ENCODE measurements at places on chromosomes 11 and 22.

- DNase-seq = no peak
These were observed 223.1 kb downstream of the TMEM135 start for GRCh38 chr11:87260811-87261210.

DNA sequence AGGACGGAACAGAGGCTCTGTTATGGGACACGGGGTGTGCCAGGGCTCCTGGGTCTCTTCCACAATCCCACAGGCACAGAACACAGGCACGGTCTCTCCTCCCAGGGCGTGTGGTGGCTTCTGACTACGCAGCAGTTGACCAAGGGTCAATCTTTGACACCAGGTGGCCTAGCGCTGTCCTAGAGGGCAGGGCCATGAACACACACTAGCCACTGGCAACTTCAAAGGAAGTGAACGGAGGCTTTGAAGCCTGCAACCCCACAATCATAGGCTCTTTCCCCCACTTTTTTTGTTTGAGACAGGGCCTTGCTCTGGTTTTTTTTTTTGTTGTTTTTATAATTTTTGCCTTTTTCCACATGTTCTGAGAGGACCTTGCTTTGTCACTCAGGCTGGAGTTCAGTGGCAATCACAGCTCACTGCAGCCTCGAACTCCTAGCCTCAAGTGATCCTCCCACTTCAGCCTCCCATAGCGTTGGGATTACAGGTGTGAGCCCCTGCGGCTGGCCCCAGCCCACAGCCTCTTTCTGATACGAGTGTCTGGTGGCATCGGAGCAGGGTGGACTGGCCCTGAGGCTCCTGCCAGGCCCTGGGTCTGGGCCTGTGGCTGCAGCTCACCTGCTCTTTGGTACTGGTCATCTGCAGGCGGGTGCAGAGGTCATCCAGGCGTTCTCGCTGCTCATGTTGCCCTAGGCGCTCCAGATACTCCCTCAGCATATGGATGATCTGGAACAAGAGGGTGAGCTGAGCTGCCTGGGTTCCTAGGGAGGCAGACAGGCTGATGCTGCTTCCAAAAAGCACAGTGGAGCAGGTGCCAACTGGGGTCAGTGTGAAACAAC, 9.1 kb downstream of the GALR3 start:
- no peak for DNase-seq

GRCh38 chr11:113240790-113241635, 73.4 kb upstream of the TTC12 start:
- no peak for DNase-seq

DNA sequence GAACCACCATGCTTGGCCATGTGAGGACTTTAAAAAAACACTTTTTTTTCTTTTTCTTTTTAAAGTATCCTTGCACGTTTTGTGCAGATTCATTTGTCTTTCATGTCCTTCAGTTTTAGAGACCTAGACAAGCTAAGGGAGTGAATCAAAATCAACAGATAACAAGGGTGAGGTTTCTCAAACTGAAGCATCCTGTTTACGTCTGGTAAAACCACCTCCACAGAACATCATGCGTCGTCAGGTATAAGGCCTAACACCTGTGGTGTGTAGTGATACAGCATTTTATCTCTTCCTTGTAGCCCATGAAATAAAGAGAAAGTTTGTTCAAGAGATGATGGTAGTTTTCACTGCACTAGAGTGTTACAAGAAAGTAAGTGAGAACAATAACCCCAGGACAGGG, 26.3 kb upstream of the CSF2RB start:
- DNase-seq = no peak

- no peak for DNase-seq
These were observed 117.4 kb upstream of the SERPIND1 start for GRCh38 chr22:20656516-20656901.

- DNase-seq = no peak
These were observed 143.7 kb upstream of the ARHGAP42 start for GRCh38 chr11:100543386-100543785.

GRCh38 chr11:78339945-78340344, 77.7 kb downstream of the GAB2 start:
- DNase-seq = no peak

- DNase-seq = no peak
These were observed 75.2 kb downstream of the DHCR7 start for GRCh38 chr11:71372693-71373657.

DNA sequence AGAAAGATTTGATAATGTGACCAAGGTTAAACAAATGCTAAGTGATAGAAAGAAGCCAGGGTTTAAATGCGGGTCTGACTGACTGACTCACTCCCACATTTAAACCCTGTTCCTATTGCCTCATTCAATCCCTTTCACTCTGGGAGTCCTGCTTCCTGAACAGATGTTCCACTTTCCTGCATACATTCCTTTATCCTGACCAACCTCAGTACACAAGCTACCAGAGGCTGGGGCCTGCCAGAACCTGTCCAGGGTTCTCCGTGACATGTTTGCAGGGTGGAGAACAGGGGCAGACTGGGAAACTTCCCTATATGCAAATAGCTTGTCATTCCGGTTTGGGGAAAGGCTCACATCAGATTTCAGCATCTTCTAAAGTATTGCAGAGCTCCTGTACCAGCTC, 3.0 kb upstream of the ANKK1 start:
- no peak for DNase-seq

- DNase-seq = no peak
These were observed 122.2 kb downstream of the C11orf58 start for GRCh38 chr11:16860617-16861016.

GRCh38 chr11:111886844-111887243, 7.5 kb downstream of the CFAP68 start:
- no peak for DNase-seq

GRCh38 chr11:73426219-73426850, 50.1 kb downstream of the RELT start:
- no peak for DNase-seq

DNA sequence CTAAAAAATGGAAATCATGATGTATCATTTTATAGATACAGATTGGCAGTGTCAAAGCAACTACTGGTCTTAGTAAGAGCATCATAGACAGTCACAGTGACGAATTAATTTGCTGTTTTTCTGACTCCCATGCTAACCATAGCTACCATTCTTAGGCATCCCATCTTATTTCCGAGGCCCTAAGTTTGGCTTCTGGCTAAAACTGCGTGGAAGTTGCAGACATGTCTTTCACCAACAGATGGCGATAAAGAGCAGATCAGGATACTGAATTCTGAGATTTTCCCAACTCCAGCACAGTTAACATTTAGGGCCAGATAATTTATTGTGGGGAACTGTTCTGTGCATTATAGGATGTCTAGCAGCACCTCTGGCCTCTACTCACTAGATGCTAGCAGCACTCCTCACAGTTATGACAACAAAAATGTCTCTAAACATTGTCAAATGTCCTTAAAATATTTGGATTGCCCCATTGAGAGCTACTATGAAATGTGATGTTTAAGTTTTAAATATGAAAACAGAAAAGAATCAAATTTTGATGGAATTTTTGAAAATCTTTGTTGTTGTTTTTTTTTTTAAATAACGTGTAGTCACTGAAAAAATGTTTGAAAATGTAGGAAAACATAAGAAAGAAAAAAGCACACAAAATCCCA, 16.3 kb downstream of the OR2AG2 start:
- no peak for DNase-seq

- DNase-seq = peak; percentile 95
These were observed at the start of gene TP53I11 for GRCh38 chr11:44950625-44951476. Gene TP53I11, minus strand, starts transcription at chr11:44950883. Its CDS starts 12,548 bp downstream, at chr11:44938335.

GRCh38 chr22:50702261-50702671, 29.6 kb downstream of the SHANK3 start:
- DNase-seq = peak; percentile 17

DNA sequence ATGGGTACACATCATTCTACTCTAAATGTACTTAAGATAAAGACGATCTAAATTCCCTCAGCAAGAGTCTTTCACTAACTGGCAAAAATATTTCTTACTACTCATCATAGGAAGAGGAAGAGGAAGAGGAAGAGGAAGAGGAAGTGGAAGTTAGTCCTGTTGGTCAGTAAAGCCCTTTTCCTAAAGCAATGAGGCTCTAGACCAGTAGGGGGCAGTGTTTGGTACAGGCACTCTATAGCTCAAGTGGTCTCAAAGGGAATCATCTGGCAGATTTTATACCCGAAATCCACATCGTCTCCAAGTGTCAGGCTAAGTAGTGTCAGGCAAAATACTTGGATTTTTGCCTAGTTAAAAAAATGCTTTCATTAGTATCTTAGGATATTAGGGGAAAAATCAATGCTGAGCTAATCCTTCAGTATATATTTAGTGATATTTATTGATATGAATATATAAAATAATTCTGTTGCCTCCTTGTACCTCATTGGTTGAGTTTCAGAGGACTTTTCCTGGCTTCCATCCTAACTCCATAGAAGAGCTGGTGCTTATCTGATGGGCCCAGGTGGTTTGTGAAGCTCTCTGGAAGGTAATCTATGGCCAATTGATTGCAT, 7.7 kb downstream of the BLID start:
- DNase-seq = no peak

- no peak for DNase-seq
These were observed 43.8 kb downstream of the BRSK2 start for GRCh38 chr11:1433568-1433967.

DNA sequence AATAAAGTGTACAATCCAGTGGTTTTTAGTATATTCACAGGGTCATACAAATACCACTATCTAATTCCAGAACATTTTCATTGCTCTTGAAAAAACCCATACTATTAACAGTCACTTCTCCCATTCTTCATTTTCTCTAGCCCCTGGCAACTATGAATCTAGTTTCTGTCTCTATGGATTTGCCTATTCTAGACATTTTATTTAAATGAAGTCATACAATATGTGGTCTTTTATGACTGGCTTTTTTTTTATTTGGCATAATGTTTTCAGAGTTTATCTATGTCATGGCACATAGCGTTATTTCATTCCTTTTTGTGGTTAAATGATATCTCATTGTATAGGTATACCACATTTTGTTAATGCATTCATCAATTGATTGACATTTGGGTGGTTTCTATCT, 59.4 kb downstream of the KDM2A start:
- DNase-seq = no peak

DNA sequence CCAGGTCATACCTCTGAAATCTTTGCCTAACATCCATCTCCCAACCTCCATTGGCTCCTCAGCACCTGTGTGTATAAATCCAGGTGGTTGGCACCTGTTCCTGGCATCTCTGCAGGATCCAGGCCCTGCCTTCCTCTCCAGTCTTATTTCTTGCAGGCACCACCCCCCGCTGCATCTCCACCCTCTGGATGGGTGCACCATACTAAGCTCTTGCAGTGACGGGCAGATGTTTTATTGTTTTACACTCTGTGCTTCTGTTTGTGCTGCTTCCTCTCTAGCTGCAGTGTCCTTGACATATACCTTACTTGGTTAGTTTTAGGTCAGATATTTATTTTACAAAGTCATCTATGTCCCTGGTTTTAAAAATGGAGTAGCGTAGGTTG, 102.6 kb downstream of the TBC1D22A start:
- no peak for DNase-seq

DNA sequence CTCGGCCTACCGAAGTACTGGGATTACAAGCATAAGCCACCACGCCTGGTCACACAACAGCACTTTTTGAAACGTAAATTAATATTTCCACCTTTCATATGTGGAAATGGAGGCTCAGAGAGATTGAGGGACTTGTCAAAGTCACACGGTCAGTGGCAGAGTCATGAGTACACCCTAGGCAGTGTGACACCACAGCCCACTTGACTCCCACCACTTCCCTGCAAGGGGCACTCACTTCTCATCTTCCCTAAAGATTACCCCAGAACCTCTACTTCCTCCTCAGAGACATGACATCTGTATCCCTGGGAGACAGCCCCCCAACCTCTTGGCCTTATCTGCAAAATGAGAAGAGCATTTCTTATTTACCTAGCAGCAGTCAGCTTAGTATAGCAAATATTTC, 16.5 kb upstream of the MYOD1 start:
- DNase-seq = no peak

- DNase-seq = no peak
These were observed 35.3 kb downstream of the EXPH5 start for GRCh38 chr11:108558222-108558621.

DNA sequence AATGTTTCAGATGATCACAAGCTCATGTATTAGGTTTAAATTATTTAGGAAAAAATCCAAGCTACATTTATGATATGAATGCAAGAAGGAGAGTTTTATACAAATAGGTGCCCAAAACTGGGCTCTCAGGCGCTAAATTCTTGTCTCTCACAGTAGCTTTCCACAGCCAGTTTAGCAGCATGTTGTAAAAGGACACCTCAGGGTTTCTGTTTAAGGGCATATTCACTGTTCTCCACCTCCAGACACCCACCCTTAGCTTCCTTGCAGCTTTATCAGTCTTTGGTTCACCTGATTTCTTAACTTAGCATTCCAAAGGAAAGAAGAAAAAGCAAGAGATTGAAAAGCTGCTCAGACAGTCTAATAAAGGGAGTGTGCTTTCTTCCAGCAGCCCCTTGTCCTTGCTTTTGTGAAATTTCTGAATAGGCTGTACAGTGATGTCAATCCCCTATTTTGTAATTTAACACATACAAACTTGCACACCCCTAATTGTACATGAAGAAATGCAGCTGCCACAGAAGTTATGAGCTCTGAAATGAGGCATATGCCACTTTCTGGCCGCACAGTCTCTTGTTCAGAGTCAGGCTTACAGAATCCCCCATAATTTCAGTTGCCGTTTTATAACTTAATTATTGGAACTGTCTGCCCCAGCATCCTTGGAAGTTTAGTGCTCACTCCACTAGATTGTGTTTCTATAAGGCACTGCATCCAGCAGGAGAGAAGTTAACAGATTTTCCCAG, 262.1 kb downstream of the DDX10 start:
- DNase-seq = no peak

DNA sequence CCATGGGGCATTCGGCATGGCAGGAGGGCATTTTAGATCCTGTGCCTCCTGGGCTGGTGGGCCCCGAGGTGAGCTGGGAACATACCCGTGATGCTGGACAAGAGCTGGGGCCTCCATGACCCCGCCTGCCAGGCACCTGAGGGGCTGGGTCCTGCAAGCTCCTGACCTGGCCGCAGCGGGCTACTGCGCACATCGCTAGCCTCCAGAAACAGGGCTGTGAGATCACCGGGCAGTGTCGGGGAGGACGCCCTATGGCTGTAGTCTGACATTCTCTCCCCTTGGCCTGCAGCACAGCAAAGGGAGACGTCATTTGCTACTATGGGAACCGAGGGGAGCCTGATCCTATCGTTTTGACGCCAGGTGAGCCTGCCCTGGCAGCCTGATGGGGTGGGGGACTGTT, 24.4 kb upstream of the DGCR8 start:
- DNase-seq = no peak

GRCh38 chr11:115766561-115766960, 262.3 kb upstream of the CADM1 start:
- DNase-seq = no peak

DNA sequence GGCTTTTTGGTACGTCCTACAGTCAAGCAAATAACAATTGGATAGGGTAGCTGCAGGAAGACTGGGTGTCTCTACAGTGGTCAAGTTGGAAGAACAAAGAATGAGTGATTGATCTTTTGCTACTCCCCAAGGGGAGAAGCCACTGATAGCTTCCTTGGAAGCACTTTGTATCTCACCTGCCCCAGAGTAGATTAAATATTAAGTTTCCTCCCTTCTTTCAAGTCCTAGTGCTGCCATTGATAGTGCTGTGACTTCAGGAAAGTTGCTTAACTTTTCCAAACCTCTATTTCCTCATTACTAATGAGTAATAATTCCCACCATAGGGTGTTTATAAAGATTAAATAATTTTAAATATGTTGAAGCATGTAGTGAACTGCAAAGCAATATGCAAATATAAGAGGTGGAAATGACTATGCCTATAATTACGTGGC, 35.6 kb upstream of the EHF start:
- no peak for DNase-seq

GRCh38 chr11:91981995-91982394, 242.6 kb upstream of the FAT3 start:
- DNase-seq = peak; percentile 86

Data from aorta (tissue), 5 donors.